ENCODE measurements at places on chromosomes 11 and 22. TPM values are rescaled to one million over a fixed set of nuclear protein-coding genes. Genes with fewer than 3 reads are reported as not detected.

GRCh38 chr11:119683783-119684182 is 45.2 kb downstream of the NECTIN1 start:
- H3K27me3 ChIP-seq, result no peaks in the 10 kb centered on the region
- peak overlapping the region; percentile 90 for H3K27ac ChIP-seq
- no peaks in the 10 kb centered on the region for H3K36me3 ChIP-seq

Gene DKK3
- total RNA-seq, result 0.35 TPM

Gene FUT4
- total RNA-seq, result 4.1 TPM

DNA sequence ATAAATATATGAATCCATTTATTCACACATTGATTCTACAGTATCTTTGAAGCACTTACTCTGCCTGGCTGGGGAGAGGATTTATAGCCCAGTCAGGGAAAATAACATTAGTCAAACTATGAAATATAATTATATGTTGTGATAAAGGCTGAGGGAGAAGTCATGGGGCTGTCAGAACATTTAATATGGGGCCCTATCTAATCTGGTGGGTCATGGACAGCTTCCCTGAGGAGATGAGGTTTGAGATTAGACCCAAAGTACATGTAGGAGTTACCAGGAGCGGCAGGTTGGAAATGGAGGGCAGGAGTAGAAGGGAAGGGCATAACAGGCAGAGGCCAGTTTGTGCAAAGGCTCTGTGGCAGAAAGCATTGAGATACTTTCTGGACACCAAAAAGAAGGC is 86.2 kb downstream of the DEPDC5 start:
- no peak overlapping the region for H3K4me3 ChIP-seq
- no peaks in the 10 kb centered on the region for H3K36me3 ChIP-seq
- no peak for DNase-seq

GRCh38 chr22:31496735-31497146 is 405 bp downstream of the SFI1 start:
- H3K27me3 ChIP-seq, result no peaks in the 10 kb centered on the region
- H3K36me3 ChIP-seq, result peaks cover 3% of the 10 kb centered on the region
- H3K4me1 ChIP-seq, result peaks cover 10% of the 10 kb centered on the region
- H3K4me3 ChIP-seq, result peak overlapping the region; percentile 90
- H3K27ac ChIP-seq, result peak overlapping the region; percentile 56

Gene OR51E1
- not detected for total RNA-seq

DNA sequence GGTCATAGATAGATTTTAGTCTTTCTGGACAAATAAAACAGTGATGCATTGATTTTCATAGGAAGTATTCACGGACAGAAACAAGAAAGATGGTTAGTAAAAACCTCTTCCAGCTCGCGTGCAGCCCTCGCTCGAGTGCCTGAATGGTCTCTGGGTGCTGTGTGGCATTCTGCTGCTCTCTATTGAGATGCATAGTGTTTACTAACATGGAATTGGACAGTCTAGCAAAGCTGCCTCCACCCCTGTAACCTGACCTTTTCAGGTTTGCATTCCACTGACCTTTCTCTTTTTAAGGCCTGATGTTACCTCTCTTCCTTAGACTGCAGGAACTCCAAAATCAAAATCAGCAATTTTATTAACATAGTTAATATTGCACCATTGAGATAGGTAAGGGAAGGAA is 643.4 kb downstream of the JRKL start:
- no peaks in the 10 kb centered on the region for H3K27me3 ChIP-seq
- H3K4me3 ChIP-seq, result no peak overlapping the region
- no peaks in the 10 kb centered on the region for H3K36me3 ChIP-seq
- H3K4me1 ChIP-seq, result no peaks in the 10 kb centered on the region
- no peak for DNase-seq

- H3K36me3 ChIP-seq, result no peaks in the 10 kb centered on the region
- H3K27me3 ChIP-seq, result no peaks in the 10 kb centered on the region
- H3K27ac ChIP-seq, result no peak overlapping the region
- no peak for DNase-seq
Observed at GRCh38 chr11:87438416-87438815, 400.7 kb downstream of the TMEM135 start.

Measured in PC-3 (cell line).